Astrocyte of the spinal cord (primary cell): ENCODE measurements at places on chromosomes 16 and 17.

GRCh38 chr17:36675250-36675649 is 73.9 kb downstream of the MRM1 start:
- no peak for DNase-seq

GRCh38 chr17:75813081-75814020 is 28.7 kb downstream of the UNK start:
- DNase-seq = no peak

DNA sequence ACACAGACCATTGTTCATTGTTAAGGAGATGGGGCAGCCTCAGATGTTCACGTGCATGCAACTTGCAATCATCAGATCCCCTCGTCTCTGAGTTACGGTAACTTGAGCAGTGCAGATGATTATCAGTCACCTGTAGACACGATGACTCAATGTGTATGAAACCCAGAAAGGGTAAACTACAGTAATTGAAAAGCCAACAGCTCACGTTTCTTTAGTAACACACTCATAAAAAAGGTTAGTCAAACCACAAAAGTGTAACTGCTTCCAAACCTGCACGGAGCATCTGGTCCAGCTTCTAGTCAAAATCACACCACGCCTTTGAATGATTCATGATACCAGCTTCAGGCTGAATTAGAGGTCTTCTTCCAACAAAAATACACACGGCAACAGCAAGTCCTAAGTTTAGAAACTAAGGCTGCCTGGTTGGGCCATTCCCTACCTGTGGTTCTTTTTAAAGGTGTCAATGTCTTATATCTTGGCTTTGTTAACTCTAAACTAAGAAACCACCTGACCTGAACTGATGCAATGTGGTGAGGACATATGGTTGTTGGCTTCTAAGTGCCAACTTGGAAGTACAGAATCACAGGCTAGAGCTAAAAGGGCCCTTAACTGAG is 32.3 kb downstream of the GRB7 start:
- DNase-seq = peak; percentile 32

DNA sequence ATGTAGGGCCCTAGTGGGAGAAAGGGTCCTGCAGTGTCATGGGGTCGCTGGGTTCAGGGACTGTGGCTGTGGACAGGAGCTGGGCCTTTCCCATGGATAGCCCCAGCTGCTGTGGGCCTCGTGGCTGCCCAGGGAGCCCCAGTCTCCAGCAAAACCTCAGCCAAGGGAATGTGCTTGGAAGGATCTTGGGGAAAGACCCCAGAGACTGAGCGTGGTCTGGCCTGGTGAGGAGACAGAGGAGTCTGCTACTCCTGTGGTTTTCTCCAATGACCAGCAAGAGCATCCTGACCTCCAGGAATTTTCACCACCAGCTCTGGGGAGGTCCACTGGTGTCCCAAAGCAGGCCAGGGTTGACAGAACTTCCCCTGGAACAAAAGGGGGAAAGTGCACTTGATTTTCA is 42.3 kb downstream of the RNF112 start:
- no peak for DNase-seq

DNA sequence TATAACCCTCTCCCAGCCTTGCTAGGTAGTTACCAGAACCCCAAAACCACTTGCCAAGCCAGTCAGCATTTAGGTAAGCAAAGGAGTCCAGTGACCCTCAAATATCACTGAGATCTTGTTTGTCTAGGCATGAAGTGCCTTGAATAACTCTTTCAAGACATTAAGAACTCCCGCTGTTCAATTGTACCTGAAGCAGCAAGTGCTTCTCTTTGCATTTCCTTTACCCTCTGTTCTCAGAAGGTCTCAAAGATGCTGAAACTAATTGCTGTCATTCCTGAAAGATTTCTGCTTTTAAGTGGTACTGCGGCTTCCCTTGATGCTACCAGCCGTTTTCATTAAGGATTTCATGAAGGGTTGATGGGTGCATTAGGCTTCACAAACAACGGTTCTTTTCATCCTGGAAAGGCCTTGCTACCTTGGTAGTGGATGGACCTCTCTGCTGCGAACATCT is 142.7 kb downstream of the PITPNC1 start:
- no peak for DNase-seq

- DNase-seq = no peak
Observed at GRCh38 chr17:6361733-6362132, 73.2 kb downstream of the AIPL1 start.

- peak; percentile 2 for DNase-seq
Observed at GRCh38 chr16:23833960-23834685, 1.7 kb upstream of the PRKCB start.

GRCh38 chr16:17002565-17002964 is 468.2 kb downstream of the XYLT1 start:
- no peak for DNase-seq

- DNase-seq = peak; percentile 96
Observed at GRCh38 chr17:35022536-35023063, 40.9 kb downstream of the RFFL start.

DNA sequence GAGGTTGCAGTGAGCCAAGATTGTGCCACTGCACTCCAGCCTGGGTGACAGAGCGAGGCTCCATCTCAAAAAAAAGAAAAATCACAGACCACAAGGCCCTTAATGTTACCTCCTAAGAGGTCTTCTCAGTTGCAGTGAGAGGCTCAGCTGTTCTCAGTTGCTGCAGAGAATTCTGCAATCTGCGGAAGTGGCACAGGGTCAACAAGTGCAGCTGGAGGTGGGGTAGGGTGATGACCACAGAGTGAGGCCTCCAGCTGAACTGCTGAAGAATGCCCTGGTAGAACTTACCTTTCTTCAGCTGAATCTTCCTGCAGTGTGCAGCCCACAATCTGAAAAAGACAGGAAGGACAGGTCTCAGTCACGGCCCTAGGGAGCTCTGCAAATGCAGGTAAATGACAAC is 26.3 kb downstream of the CNTNAP1 start:
- no peak for DNase-seq

DNA sequence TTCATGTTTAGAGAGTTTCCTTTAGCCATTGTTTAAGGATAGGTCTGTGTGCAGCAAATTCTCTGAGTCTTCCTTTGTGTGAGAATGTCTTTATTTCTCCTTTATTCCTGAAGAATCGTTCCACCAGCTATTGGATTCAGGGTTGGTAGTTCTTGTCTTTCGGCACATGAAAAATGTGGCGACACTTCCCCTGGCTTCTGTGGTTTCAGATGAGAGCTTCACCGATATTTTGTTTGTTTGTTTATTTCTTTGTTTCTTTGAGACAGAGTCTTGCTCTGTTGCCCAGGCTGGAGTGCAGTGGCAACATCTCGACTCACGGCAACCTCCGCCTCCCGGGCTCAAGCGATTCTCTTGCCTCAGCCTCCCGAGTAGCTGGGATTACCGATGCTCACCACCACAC is 18.6 kb downstream of the MPO start:
- no peak for DNase-seq

DNA sequence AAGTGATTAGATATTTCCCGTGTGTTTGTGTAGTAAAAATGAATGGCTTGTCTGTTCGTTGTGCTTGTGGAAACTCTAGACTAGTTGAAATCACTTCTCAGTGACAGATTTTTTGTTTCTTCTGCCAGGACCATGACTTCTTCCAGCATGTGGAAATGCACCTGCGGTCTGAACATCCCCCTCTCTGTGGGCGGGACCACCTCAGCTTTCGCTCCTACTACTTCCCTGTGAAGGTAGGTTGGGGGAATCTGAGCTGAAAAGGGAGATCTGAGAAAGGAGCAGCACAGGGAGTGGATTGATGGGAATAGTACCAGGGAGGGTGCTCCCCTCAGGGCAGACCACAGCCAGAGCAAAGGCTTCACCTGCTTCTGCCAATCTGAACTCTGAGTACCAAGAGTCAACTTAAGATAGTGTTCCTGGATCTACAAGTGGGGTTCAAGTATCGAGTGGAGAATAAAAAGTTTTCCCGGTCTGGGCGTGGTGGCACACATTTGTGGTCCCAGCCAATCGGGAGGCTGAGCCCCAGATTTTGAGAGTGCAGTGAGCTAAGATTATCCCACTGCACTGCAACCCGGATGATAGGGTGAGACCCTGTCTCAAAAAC is 47.5 kb downstream of the SF3B3 start:
- no peak for DNase-seq

DNA sequence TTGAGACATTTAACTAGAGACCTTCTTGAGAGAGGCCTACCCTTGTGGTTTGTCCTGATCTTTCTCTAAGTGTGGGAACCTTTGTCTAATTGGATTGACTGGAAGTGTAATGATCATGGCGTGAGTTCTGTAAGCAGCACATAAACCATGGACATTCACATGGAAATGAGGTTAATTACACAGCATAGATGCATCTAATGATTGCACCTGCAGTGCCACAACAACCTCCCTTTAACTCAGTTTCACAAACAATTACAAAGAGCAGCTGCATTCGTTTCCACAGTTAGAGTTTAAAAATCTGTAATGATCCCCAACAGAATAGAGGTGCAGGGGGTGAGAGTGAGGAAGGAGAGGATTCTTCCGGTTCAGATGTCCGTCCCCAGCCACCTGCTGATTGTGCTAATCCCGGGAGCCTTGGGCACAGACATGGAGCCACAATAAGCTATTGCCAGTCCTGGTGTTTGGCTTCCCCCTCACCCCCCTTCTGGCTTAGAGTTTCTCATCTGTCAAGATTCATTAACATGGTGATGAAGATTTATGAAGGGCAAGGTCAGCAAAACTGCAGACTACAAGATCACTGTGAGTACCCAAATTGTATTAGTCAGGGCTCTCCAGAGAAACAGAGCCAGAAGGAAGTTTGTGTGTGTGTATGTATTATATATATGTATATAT is 659.2 kb upstream of the SOX9 start:
- no peak for DNase-seq

DNA sequence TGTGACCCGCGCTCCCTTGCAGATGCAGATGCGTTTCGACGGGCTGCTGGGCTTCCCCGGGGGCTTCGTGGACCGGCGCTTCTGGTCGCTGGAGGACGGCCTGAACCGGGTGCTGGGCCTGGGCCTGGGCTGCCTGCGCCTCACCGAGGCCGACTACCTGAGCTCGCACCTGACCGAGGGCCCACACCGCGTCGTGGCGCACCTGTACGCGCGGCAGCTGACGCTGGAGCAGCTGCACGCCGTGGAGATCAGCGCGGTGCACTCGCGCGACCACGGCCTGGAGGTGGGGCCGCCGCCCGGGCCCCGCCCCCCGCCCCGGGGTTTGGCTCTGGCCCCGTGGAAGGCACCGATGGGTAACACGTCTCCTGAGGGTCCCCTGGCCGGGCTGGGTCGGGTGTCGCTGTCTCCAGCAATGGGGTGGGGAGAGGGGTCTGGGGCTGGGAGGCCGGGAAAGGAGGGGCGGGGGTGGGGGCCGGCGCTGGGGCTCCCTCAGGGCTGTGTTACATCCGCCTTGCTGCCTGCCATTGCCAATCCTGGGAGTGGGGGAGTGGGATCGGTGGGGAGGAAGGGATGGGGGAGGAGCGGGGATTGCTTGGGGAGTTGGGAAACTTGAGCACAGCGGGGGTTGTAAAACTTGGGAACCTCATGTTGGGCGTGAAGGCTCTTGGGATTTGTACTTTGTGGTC is 737 bp downstream of the NUDT16L1 start:
- DNase-seq = peak; percentile 33

DNA sequence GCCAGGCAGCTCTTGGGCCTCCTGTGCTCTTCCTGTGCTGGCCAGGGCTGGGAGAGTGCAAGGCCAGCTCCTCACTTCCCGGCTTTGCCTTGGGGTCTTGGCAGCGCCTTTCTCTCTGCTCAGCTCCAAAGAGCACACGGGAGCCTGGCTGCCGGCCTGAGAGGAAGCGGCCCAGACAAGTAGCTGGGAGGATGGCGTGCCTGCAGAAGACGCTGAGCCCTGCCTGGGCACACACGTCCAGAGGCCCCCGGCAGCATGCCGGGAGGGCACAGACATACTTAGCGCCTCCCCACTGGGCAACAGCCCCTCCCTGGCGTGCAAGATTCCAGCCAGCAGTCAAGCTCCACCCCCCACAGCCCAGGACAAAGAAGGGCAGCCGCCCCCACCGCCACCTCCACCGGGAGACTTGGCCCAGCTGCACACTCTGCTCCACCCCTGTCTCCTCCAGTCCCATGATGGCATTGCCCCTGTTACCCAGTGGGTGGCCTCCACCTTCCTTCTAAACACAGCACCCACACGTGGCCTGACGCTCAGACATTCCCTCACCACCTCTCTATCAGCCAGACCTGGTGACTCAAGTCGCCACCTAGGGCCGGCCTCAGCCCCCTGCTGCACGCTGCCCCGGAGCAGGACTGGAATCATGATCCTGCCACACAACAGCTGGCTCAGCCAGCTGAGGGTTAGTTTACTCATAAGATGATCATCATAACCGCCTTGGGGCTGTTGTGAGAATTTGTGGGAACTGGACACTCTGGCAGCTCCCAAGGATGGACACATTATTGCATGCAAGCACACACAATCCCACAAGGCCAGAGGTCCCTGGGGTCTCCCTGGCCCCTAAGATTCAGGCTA is 12.4 kb downstream of the SGCA start:
- DNase-seq = peak; percentile 99

DNA sequence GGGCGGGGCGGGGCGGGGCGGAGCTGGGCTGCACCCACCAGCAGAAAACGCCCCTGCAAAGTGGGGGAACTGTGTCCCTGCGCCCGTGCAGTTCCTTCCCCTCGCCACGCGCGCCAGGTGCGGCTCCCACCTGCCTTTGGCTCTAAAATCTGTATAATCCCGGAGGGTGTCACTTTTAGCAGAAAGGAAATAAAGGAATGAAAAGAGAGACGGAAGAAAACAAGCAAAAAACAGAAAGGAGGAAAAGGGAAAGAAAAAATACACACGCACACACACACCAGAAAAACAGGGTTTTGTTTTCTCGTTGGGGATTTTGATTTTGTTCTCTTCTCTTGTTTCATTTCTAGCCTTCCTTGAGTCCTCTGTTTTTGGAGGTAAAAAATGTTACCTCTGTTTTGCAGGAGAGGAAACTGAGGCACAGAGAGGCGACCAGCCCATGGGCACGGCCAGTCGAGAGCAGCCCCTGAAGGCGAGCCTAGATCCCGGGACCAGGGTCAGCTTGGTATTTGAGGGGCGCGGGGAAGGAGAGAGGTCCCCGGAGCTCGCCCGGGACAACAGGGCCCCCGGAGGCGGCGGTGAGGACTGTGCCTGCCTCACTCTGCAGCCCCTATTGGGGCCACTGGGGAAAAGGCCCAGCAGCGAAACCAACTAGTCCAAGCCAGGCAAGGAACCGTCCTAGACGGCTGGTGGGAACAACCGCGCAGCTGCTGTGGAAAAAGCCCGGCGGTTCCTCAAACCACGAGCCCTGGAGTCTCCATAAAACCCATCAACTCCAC is 594 bp upstream of the CARHSP1 start:
- no peak for DNase-seq

GRCh38 chr17:76232342-76232741 is 8.0 kb downstream of the RNF157 start:
- DNase-seq = peak; percentile 34

- DNase-seq = no peak
Observed at GRCh38 chr16:3689731-3690130, 27.6 kb downstream of the TRAP1 start.

GRCh38 chr17:7885367-7886226 is 3.0 kb upstream of the CHD3 start:
- peak; percentile 36 for DNase-seq
